ENCODE measurements at places on chromosomes 6 and 20.

- no peak for DNase-seq
Observed at GRCh38 chr20:22411627-22412450, 172.5 kb downstream of the FOXA2 start.

DNA sequence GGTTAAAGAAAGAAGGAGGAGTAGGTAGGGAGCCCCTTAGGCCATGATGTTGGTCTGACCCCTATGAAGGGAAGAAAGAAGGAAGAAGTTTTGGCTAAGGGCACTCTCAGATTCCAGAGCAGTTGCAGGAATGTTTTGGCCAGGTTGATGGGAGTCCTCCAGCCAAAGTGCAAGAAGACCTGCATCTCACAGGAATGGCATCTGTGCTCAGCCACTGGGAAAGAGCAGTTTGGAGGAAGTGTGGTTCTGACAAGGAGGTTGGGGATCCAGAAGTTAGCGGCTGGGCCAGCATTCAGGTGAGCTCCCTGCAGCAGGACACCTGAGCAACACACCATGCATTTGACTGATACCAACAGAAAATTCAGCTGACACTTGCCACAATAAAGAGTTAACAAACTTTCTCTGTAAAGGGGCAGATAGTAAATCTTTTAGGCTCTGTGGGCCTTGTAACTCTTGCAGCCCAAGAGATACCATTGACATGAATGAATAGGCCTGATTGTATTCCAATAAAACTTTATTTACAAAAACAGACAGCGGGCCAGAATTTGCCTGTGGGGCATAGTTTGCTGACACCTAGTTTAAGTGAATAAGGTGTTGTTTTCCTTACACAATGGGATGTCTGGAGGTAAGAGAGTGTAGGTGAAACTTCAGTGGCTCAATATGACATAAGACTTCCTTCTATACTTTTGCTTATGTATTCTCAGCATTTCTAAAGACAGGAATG is 71.0 kb downstream of the EDN1 start:
- no peak for DNase-seq

GRCh38 chr6:108638993-108639392 is 78.3 kb downstream of the FOXO3 start:
- DNase-seq, result no peak

DNA sequence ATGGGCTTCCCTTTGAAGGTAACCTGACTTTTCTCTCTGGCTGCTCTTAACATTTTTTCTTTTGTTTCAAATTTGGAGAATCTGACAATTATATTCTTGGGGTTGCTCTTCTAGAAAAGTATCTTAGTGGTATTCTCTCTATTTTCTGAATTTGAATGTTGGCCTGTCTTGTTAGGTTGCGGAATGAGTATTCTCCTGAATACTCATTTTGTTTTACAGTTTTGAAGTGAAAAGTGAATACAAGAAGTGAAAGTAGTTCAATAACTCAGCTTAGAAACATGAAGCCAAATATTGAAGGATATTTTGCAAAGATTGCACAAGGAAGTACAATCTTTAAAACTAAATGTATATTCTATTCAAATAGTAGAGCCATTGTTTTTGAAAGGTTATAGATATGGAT is 120.2 kb upstream of the MAP3K4 start:
- no peak for DNase-seq

DNA sequence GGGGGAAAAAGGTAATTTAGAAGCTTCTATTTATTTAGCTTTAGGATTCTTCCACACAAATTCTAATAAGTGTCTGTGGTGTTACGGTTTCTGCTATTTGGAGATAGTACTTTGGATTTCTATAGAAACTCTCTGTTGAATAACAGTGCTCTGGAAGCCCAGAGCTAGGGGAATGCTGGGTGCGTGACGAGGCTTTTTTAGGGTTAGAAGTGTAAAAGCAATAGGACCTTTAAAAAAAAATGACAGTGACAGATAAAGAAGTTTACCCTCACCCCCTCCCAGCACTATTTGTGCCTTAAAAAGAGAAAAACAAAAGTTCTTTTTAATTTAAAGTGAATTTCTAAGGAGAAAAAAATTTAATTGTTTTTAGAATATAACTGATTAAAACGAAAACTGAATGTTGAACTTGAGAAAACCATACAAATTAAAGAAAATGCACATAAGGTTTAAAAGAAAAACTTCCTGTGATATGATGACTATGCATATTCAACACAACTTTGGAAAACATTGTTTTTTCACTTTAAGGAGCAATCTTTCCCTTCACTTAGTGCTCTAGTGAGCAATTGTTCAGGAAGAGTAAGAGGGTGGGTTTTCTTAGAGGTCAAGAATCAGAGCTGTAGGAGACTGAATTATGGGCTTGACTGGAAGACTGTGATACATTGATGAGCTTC is 89.6 kb upstream of the RIPOR2 start:
- DNase-seq, result no peak
